ENCODE measurements at places on chromosomes 7 and 10.

GRCh38 chr7:15889507-15889906 is 203.0 kb upstream of the MEOX2 start:
- no peak for DNase-seq

- DNase-seq = no peak
Measured at GRCh38 chr10:101693651-101693977, 1.4 kb downstream of the FBXW4 start.

DNA sequence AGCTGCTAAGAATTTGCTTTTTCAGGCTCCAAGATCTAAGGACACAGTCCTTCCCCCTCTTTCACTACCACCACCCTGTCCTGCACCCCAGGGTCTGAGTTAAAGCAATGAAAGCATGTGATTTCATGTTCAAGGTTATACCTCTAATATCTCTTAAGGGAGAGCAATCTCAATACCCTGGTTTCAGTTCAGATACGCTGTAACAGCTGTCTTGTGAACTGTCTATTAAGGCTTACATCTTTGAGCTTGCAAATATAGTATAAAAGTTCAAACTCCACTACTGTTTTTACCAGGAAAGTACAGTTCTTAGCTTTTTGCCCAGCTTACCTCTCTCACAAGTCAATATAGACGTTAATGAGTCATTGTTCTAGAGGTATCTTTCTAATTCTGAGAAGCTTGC is 2.6 kb downstream of the CPVL start:
- no peak for DNase-seq

GRCh38 chr10:94225589-94225988 is 137.2 kb downstream of the NOC3L start:
- no peak for DNase-seq

DNA sequence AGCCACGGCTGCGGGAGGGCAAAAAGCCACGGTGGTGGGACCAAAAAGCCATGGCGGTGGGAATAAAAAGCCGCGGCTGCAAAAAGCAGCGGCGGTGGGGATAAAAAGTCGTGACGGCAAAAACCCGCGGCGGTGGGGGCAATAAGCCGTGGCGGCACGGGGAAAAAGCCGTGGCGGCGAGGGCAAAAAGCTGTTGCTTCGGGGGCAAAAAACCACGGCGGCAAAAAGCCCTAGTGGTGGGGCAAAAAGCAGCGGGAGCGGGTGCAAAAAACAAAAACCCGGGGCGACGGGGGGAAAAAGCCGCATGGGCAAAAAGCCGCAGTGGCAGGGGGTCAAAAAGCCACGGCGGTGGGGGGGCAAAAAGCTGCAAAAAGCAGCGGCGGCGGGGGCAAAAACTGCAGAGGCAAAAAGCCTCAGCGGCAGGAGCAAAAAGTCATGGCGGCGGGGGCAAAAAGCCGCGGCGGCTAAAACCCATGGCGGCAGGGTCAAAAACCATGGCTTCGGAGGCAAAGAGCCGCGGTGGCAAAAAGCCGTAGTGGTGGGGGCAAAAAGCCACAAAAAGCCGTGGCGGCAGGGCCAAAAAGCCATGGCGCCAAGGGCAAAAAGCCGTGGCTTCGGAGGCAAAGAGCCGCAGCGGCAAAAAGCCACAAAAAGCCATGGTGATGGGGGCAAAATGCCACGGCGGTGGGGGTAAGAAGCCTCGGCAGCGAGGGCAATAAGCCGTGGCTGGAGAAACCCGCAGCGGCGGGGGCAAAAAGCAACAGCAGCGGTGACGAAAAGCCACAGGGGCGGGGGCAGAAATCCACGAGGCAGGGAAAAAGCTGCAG is 525.8 kb downstream of the ZNF33B start:
- no peak for DNase-seq

DNA sequence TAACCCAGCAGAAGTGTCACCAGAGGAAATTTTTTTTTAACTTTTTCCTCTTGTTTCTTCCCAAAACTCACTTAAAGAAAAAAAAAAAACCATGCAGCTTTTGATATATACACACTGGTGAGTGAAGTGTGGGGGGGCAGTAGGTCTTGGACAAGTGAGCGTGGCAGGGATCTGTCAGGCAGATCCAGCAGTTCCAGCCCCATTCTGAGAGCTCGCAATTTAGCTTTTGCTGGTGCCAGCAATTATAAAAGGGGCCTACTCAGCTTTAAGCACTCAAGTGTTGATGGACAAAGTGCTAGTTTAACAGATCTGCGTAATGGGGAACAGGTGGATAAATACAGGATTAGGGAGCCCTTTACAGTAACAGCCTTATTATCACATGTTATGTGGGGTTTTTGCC is 619.2 kb upstream of the GALNT17 start:
- peak; percentile 24 for DNase-seq

DNA sequence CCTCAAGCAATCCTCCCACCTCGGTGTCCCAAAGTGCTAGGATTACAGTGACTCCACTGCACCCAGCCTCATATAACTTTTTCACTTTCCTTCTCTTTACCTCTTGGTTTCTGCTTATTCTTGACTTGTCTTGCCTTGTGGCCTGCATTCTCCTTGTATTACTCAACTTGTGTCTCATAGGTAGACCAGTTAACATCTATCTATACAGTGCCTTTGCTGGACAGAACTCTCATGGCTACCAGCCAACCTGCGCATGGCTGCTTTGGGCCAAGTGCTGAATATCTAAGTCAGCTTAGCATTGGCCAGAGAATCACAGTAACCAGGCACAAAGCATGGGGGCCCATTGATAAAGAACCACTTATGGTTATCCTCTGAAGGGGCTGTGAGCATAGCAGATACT is 42.6 kb upstream of the ZNRF2 start:
- no peak for DNase-seq

- no peak for DNase-seq
Measured at GRCh38 chr7:36186359-36187121, 33.5 kb downstream of the EEPD1 start.

DNA sequence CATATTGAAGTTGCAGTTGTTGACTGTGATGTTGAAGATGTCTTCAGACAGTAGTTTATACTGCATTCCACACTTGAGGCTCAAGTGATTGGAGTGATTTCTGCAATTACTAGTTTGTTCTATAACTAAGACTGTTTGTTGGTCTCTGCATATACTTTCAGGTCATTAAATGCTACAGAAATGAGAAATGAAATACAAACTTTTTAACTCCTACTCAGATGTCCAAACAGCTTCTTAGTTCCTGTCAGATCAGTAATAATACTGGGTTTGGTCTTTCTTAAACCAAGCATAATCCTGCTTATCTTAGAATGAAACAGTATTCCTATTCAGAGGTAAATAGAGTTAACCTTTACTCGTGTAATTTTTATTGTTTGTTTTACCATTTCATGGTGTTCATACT is 115.9 kb downstream of the CCNY start:
- DNase-seq = no peak

DNA sequence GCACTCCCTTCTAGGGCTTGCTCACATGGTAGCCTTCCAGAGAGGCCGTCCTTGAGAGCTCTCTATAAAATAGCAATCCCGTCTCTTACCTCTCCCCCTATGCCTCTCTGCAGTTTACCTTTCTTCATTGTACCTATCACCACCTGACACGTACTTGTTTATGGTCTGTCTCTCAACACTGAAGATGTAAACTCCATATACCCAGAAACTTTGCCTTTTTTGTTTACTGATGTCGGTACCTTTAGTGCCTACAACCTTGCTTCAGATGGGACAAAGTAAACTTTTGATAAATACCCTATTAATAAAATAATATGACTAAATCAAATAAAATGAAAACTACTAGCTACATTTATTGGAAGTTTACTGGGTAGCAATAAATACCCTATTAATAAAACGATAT is 220.6 kb downstream of the GPAM start:
- DNase-seq = no peak

DNA sequence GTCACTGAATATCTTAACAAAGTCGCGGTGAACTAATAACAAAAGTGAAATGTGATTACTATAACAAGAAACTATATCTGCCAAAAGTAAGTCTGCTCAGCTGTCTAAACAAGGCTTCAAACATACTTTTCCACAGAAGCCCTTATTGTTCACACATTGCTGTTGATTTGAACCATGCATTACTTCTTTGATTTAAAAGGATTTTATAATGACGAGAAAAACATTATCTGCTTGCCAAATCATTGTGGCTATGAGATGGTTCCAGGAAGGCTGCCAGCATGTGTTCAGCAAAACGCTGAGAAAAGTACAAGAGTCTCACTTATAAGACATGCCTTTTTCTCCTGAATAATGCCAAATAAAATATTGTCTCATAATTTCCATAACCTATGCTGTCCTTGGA is 24.4 kb downstream of the RNF133 start:
- no peak for DNase-seq

- DNase-seq = no peak
Measured at GRCh38 chr7:116731445-116732335, 59.7 kb downstream of the MET start.

- DNase-seq = no peak
Measured at GRCh38 chr10:49611816-49612512, 1.9 kb downstream of the SLC18A3 start.

DNA sequence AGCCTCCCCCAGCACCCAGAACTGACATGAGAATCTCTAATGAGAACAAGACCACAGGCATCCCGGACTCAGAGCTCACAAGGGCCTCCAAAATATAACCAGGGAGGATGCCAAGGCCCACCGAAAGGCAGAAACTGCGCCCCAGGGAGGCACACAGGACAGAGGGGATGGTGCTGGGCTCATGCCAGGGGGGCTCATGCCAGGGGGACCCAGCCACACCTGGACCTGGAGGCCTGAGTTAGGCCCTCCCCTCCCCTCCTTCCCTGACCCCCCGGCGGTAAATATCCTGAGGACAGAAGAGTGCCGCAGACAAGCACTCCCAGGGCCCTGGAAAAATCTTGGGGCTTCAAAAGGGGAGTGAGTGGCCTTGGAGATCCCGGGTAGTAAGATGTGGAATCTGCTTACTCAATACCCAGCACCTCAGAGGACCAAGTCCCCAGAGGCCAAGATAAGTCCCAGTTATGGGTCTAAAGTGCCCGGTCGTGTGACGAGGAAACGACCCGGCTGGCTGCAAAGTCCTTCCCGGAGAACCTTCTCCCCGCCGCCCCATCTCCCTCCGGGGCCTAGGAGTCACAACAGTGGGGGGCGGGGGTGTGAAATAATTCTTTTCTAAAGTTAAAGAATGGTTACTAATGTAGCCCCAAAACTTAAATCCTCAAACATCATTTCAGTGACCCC is 11.9 kb downstream of the PDGFA start:
- DNase-seq = no peak

DNA sequence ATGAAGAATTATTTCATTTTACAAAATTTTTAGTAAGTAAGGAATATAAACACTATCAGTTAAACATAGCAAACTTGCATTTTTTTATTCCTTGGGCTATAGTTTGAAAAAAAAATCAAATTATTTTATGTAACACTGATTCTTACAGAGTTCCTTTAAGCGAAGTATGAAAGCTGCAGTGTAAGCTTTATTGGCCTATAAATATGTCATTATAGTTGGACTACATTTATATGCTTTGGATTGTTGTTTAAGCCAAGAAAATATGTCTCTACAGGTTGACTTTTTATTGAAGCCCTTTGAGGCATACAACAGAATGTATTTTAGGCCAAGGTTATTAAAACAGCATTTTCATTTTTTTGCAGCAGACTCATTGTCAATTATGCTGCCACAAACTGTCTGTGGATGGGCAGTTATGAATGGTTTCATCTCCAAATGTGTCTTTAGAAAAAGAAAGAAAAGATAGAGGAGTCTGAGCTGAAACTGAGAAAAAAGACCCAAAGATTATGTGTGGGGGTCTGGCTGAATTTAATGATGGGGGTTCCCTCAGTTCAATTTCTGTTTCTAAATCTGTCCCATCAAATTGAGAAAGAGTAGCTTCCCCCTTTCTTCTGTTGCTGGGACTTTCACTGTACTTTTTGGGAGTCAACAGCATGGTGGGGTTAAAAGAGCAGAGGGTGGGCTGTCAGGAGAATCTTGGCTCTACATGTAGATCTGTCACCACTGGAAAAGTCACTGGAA is 43.1 kb downstream of the ARID5B start:
- DNase-seq = no peak

DNA sequence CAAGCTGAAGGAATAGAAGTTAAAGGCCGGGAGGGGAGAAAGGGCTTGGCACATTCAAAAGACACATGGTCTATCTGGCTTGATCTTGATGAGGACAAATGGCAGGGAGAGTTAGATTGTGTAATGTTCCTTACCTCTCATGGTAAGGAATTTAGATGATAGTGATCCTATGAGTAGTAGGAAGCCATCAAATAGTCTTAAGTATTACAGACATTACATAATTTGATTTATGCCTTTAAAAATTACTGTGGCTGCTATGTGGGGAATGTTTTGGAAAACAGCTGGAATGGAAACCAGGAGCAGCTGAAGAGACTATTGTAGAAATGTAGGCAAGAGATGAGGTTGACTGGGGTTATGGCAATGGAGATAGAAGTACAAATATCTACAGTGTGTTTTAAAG is 351.3 kb upstream of the BMPER start:
- no peak for DNase-seq

DNA sequence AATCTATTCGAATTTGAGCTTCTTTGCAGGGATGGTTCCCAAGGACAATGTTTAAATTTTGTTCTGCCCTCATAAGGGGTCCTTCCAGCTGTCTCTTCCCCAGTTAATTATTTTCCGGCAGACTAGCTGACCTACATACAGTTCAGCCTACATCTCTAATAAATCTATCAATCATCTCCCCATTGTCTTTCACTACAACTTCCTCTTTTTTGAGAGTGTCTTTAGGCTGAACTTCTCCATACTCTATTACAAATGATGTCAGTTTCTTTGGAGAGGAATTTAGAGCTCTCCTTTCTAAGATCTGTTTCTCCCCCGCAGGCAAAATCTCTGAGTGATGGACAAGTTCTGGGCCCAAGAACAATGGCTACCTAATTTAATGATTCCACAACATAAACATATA is 122.2 kb downstream of the PCLO start:
- DNase-seq = no peak

DNA sequence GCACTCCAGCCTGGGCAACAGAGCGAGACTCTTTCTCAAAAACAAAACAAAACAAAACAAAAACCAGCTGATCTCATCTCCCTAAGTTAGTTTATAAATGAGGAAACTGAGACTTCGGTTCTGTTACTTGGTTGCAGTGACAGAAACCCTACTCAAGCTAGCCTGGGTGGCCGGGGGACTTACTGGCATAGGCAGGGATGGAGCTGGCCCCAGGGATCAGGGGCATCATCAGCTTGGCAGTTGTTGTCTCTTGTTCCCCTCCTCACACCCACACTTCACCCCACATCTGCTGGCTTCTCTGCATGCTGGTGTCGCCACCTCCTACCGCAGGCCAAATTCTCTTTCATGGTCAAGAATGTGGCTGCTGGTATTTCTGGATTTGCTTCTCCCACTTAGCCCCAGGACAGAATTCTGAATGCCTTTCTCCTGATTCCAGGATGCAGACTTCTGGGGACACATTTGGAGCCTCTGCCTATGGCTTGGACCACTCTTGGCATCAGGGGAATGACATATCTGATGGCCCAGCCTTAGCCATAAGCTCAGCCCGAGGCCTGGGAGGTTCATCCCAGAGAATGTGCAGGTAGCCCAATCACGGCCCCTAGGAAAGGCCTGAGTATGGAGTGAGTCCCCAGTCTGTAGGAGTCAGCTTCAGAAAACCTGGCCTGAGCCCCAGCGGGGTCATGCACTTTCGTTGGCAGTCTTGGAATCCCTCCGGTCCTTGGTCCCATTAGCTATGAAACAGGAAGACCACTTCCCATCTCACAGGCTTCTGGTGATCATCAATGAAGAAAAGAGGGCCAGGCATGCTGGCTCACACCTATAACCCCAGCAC is 41.6 kb upstream of the CTBP2 start:
- DNase-seq = no peak

GRCh38 chr10:119521443-119522204 is 20.9 kb downstream of the RGS10 start:
- no peak for DNase-seq

- no peak for DNase-seq
Measured at GRCh38 chr10:104505521-104506042, 135.5 kb upstream of the SORCS3 start.

- DNase-seq = peak; percentile 28
Measured at GRCh38 chr10:70940834-70941568, 52.6 kb upstream of the PCBD1 start.

Measured in NCI-H1436 (cell line).